ENCODE measurements at places on chromosomes 2 and 18.

GRCh38 chr18:58279504-58280175 lies 235.6 kb downstream of the NEDD4L start:
- no peak for DNase-seq

GRCh38 chr2:168730344-168730743 lies 72.1 kb upstream of the NOSTRIN start:
- DNase-seq: no peak

GRCh38 chr18:8745355-8746014 lies 40.1 kb downstream of the MTCL1 start:
- DNase-seq: no peak

- no peak for DNase-seq
Measured at GRCh38 chr2:47654790-47655562, 128.0 kb upstream of the MSH6 start.

GRCh38 chr18:7117390-7118355 lies at the start of gene LAMA1:
TSS of gene LAMA1 (minus strand) at chr18:7117797. CDS start at chr18:7117720, 77 bp downstream.
- no peak for DNase-seq

GRCh38 chr18:10591896-10592295 lies 66.1 kb downstream of the NAPG start:
- no peak for DNase-seq

- peak; percentile 40 for DNase-seq
Measured at GRCh38 chr2:120227111-120227991, 4.2 kb upstream of the TMEM185B start.

GRCh38 chr2:117862459-117862858 lies 48.0 kb downstream of the DDX18 start:
- DNase-seq: no peak

DNA sequence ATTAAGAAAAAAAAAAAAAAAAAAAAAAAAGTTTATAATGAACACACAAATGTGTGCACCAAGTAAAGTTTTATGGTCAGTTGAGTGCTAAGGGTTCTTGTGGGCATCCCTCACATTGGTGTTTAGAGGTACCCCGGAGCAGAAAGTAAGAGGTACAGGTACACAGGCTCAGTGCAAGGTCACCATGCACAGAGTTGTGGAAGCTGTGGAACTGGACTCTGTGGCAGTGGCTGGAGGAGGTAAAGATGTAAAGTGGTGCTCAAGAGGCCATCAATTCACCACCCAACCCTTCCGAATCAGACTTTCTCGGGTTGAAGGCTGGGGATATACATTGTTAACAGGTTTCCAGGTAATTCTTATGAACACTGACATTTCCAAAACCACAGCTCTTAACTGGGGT lies 299.1 kb upstream of the STON1 start:
- no peak for DNase-seq

GRCh38 chr2:145682546-145683157 lies 1162.7 kb upstream of the ZEB2 start:
- DNase-seq: peak; percentile 70

GRCh38 chr2:197904446-197904845 lies 100.1 kb downstream of the PLCL1 start:
- no peak for DNase-seq

DNA sequence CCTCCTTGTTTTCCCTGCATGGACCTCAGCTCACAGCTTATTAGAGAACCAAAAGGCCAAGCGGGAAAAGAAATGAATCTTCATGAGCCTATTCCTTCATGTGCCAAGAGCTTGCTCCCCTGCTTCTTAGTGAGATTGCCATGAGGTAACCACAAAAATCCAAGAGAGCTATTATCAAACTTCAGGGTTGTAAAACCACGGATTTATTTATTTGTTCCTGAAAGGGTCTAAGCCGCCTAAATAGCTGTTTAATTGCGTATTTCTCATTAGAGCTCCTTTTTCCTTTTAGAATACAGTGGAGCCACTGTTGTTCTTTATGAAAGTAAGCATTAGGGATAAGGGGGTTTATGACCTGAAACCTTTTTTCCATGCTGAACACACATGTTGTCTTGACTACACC lies 58.0 kb downstream of the SRD5A2 start:
- DNase-seq: no peak

DNA sequence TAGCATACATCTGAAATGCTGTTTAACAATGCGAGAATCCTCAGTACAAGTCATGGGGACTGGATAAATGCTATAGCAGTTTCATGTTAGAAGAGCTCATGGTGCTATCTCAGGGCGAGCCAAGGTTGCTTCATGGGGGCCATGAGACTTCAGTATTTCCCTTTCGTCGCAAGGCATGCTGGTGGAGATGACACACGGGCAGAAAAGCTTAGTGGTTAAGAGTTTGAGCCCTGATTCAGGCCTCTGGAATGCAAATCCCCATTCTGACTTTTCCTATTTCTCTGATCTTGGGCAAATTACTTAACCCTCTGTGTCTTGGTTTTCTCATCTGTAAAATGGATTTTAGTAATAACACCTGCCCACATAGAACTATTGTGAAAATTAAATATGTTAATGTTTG lies 57.4 kb upstream of the EPHA4 start:
- DNase-seq: no peak

- DNase-seq: no peak
Measured at GRCh38 chr2:124241-124880, 78.1 kb upstream of the FAM110C start.

DNA sequence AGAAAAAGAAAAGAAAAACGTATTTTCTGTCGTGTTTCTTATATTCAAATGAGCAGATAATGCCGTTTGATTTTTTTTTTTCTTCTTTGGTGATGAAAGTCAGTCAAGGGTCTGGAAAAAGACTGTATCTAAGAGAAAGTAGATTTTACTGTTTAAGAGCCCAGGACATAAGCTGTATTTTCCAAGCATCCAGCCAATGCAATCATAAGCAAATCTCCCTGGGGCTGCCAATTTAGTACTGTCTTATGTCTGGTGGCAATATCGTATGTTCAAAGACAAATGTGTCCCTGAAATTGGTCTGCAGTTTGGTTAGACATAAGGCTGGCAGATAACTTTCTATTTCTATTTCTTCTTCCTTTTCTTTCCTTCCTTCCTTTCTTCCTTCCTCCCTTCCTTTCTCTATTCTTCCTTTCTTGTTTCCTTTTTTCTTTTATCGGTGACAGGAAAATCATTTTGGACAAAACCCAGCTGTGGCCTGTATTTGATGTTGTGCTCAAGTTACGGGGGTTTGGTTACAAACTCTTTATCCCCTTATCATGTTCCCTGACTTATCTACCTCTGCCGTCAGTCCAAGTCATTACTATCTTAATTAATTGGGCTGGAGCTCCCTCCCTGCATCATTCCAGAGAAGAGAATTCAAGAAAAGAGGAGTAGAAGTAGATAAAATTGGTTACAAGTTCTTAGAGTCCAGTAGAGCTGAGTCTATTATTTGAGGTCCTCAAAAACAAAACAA lies 683.4 kb upstream of the FSHR start:
- no peak for DNase-seq

DNA sequence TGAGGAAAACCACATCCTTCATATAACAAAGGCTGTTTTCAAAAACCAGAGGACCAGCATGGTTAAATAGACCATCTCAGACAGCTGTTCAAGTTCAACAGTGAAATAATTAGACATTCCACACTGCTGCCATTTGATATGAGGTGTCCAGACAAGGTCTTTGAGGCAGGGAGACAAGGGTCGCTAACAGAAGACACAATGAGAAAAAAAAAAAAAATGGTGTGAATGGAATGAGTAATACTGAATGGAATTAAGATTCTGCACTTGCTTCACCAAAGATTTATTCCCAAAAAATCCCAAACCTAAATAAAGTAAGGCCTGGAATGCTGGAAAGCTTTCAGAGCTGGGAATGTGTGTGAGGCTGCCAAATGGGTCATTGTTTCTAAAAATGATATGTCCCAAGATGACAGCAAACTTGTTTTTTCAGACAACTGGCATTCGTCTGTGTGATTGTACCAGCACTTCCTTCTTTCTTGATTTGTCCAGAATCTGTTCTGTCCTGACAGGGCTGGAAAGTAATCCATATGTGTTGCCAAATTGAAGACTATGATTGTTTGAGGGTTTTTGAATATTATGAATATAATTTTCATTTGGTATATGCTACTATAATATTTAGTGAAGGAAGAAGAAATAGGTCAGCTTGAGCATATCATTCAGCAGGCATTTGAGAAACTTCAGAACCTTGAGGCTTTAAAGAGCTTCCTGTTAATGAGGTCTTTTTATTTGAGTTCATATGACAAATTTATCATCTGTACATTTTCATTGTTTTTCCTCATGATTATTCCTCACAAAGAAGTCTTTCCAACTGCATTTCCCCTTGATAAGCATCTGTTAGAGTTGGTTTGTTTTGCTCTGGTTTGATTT lies 85.2 kb upstream of the ITGA4 start:
- DNase-seq: peak; percentile 60

- peak; percentile 42 for DNase-seq
Measured at GRCh38 chr2:158781353-158781961, 13.7 kb upstream of the DAPL1 start.

DNA sequence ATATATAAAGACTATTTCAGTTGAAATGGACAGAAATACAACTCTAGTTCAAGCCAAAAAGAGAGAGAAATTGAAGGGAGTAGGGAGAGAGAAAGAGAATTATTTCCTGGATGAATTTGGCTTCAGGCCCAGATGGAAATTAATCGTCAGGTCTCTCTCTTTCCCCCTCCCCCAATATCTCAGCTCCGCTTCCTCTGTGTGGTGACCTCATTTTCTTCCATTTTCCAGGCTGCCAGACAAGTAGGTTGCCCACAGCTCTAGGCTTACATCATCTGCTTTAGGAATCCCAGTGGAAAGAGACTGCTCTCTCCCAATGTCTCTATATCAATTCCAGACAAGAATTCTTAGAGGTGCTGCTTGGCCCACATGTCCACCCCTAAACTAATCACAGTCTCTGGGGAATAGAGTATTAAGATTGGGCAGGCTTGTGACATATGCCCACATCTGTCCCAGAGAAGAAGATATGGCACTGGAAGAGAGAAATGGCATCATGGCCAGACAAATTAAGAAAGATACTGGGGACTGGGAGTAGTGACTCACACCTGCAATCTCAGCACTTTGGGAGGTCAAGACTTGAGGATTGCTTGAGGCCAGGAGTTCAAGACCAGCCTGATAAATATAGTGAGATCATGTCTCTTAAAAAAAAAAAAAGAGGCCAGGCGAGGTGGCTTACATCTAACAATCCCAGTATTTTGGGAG lies 37.2 kb upstream of the CFAP36 start:
- DNase-seq: peak; percentile 21
